ENCODE measurements at places on chromosomes 4 and X. TPM values are rescaled to one million over a fixed set of nuclear protein-coding genes. Genes with fewer than 3 reads are reported as not detected.

DNA sequence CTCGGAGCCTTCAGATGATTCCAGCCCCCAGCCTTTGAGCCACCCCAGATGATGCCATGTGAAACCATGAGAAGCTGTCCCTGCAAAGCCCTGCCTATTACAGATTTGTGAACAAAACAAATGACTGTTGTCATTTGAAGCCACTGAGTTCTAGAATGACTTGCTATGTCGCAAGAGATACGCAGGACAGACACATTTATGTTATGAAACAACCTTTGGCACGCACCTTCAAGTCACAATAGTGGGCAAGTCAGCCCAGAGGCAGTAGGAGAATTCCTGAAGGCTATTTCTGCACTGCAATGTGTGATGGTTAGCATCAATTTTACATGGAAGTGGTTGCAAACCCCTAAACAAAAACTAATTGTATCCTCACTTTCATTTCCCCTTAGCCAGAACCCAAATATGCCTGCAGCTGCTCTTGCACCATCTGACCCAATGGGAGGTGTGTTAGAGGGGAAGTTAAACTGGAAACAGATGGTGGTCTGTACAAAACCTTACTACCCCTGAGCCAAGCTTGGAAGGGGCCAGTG lies 174.4 kb upstream of the ATP6AP2 start:
- DNase-seq: no peak

- no peak for DNase-seq
These were observed 7.4 kb downstream of the FGF2 start for GRCh38 chr4:122833999-122834398.

GRCh38 chr4:138773321-138773720 lies 242.3 kb upstream of the NOCT start:
- DNase-seq: no peak

Gene ASMT
- total RNA-seq: not detected

Gene SPATA18
- total RNA-seq: 4.3 TPM

Gene NUDT11
- 10.9 TPM for total RNA-seq

All from Caki2 (cell line).